CD4-positive, alpha-beta T cell (primary cell): ENCODE measurements at places on chromosomes 5 and 9.

DNA sequence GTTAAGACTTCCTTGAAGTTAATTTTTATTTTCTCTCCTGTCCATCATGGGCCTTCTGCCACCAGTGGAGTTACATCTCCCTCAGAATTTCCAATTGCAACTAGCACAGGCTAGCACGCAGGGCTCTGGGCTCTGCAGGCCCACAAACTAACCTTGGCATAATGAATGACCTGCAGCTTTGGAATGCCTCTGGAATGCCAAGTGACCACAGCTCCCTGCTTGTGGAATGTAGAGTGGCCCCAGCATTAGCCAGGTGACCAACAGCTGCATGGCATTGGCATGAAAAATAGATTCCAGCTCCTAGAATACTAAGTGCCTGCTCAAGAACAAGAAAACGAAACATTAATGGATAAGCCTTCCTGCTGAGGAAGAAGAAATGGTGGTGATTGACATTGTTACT lies 726.1 kb downstream of the BRINP1 start:
- H3K4me3 ChIP-seq: no peak overlapping the region
- no peak for DNase-seq
- H3K27me3 ChIP-seq: no peaks in the 10 kb centered on the region

- no peaks in the 10 kb centered on the region for H3K4me1 ChIP-seq
- peak overlapping the region; percentile 10 for H3K4me3 ChIP-seq
- no peak overlapping the region for H3K27ac ChIP-seq
- DNase-seq: no peak
- H3K27me3 ChIP-seq: no peaks in the 10 kb centered on the region
These were observed 212.0 kb upstream of the KIF2A start for GRCh38 chr5:62093976-62094375.

- no peaks in the 10 kb centered on the region for H3K36me3 ChIP-seq
- H3K27ac ChIP-seq: no peak overlapping the region
- no peak for DNase-seq
- no peaks in the 10 kb centered on the region for H3K27me3 ChIP-seq
- H3K4me1 ChIP-seq: no peaks in the 10 kb centered on the region
- H3K4me3 ChIP-seq: no peak overlapping the region
These were observed 126.4 kb upstream of the CCNG1 start for GRCh38 chr5:163310997-163311396.

DNA sequence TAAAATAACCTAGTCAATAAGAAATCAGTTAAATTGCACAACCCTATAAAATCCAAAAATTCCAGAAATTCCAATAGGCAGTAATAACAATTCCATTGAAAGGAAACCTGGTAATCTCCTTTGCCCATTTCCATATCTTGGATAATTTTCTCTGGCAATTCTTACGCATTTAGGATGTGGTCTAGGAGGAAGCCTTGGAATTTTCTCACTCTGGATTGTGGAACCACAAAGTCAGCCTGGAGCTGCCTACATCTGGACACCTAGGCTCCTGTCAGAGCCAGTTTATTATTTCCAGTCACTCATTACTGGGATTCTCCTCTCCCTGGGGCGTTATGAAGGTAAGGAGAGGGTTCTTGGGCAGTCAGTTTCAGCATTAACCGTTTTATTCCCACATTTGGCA lies 40.3 kb upstream of the GNE start:
- no peak overlapping the region for H3K27ac ChIP-seq
- no peaks in the 10 kb centered on the region for H3K4me1 ChIP-seq
- DNase-seq: no peak
- no peaks in the 10 kb centered on the region for H3K27me3 ChIP-seq
- no peak overlapping the region for H3K4me3 ChIP-seq

- no peaks in the 10 kb centered on the region for H3K36me3 ChIP-seq
- H3K4me1 ChIP-seq: no peaks in the 10 kb centered on the region
- no peak overlapping the region for H3K27ac ChIP-seq
- H3K4me3 ChIP-seq: no peak overlapping the region
- no peak for DNase-seq
These were observed 27.8 kb upstream of the NADK2 start for GRCh38 chr5:36269478-36269877.

DNA sequence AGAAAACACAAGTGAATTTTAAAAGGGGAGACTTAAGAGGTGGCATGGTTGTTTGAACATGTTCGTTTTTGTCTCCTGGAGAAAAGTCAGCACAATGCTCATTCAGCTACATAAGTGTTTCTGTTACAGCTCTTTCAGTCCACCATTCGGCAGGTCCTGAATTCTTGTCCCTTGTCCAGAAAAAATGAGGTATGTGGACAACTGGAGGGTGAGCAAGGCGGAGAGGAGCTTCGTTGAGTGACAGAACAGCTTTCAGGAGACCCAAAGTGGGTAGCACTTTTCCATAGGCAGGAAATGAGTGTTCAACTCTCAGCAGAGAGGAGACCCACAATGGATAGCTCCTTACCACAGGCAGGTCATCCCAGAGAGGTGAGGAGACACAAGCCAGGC lies 4.9 kb downstream of the PDCD1LG2 start:
- H3K36me3 ChIP-seq: no peaks in the 10 kb centered on the region
- peaks cover 16% of the 10 kb centered on the region for H3K4me1 ChIP-seq
- no peaks in the 10 kb centered on the region for H3K27me3 ChIP-seq

DNA sequence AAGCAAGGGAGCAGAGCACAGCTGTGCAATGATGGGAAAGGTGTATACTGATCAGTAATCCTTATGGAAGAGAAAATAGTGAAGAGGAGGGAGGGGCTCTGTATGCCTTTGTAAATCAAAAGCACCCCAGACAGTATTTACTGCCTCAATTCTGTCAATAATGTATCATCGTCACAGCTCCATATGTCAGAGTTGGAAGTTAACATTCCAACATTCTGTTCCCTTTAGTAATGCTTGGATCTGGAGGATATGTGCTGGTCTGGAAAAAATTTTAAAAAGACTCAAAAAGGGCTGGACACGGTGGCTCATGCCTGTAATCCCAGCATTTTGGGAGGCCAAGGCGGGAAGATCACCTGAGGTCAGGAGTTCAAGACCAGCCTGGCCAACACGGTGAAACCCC lies 310.4 kb downstream of the ACTL7B start:
- H3K4me1 ChIP-seq: no peaks in the 10 kb centered on the region
- no peak for DNase-seq
- H3K27me3 ChIP-seq: no peaks in the 10 kb centered on the region
- H3K36me3 ChIP-seq: no peaks in the 10 kb centered on the region
- no peak overlapping the region for H3K4me3 ChIP-seq
- H3K27ac ChIP-seq: no peak overlapping the region

GRCh38 chr5:126031989-126032716 lies 391.1 kb upstream of the GRAMD2B start:
- H3K4me3 ChIP-seq: no peak overlapping the region
- H3K27me3 ChIP-seq: no peaks in the 10 kb centered on the region
- no peaks in the 10 kb centered on the region for H3K36me3 ChIP-seq
- H3K27ac ChIP-seq: no peak overlapping the region
